ENCODE measurements at places on chromosomes 3 and 15.

DNA sequence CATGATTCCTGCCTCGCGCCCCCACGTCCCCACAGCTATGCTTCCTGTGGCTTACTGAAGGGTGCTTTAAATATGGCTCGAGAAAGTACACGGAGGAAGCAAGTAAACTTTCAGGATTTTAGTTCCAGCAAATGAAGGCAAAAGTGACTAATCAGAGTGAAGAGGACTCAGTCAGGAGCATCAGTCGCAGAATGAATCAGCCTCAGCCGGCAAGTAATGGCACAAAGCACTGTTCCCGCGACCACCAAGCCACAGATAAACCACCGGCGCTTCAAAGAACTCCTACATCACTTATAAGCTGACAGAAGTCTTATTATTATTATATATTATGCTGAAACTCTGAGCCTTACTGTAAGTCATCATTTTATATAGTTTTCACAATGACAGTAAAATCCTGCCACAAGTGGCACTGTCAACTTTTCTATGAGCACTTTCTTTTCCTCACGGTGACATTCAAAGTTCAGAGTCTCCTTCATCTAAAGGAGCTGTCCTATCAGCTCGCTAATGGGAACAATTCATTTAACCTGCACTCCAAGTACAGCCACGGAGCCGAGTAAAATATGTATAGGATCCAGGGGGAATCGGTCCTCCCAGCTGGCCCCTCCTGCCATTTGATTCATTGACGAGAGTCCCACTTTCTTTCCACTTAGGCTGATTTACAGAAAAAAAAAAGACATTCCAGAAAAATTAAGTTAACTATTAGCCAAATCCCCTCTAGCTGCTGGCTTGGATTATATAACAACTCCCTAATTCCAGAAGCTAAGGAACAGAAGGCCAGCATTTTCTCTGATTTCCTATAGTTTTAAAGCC is 217.0 kb upstream of the ICE2 start:
- peak; percentile 86 for DNase-seq

GRCh38 chr3:11622586-11623550 is 20.8 kb downstream of the VGLL4 start:
- DNase-seq = no peak

GRCh38 chr15:43794269-43795037 is 2.3 kb downstream of the SERF2 start:
- no peak for DNase-seq

- no peak for DNase-seq
Measured at GRCh38 chr15:35445891-35446290, 100.1 kb downstream of the DPH6 start.
